HT1080 (cell line): ENCODE measurements at places on chromosomes 2 and 18.
A peak's percentile ranks its signal among the peaks of the same experiment; 100 is the strongest.

- no peak for DNase-seq
These were observed 127.4 kb downstream of the CACNB4 start for GRCh38 chr2:151971301-151972051.

DNA sequence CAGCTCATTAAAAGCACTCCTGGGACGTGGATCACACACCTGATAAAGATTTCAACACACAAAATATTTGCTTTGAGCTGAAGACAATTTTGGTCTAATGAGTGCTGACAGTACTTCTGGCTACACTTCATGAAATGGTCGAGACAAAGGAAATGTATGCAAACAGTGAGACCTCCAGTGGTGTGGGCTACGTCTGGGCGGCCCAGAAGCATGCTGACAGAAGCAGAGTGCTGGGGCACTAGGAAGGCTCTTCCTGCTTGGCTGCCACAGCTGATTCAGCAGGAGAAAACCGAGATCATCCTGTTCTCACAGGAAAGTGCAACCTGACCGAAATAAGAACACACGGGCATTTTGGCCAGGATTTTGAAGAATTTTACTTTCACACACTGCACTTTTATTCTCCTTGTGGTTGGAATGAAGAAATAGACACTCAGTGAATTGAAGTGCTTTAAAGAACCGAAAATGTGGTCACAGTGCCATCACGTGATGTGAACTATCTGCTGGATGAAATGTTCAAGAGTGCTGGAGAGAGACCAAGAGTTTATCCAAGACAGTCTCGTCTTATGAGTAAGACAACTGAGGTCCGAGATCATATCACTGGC is 149.5 kb downstream of the CCBE1 start:
- DNase-seq: peak; percentile 73

DNA sequence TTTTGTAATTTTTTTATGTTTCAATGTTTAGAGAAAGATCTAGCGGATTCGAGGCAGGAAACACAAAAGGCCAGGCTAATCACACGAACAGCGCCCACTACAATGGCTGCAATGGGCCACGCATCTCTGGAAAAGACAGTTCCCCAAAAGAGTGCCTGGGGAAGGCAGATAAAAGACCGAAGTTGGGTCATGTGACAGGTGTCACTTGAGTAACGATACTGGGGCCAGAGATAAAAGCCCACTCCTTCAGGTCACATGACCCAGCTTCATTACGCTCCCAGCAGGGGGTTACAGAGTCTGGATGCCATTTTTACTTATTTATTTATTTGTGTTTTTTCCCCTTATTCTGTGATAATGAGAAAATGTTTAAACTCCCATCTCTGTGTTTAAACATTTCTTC is 95.4 kb downstream of the CDK15 start:
- DNase-seq: no peak

DNA sequence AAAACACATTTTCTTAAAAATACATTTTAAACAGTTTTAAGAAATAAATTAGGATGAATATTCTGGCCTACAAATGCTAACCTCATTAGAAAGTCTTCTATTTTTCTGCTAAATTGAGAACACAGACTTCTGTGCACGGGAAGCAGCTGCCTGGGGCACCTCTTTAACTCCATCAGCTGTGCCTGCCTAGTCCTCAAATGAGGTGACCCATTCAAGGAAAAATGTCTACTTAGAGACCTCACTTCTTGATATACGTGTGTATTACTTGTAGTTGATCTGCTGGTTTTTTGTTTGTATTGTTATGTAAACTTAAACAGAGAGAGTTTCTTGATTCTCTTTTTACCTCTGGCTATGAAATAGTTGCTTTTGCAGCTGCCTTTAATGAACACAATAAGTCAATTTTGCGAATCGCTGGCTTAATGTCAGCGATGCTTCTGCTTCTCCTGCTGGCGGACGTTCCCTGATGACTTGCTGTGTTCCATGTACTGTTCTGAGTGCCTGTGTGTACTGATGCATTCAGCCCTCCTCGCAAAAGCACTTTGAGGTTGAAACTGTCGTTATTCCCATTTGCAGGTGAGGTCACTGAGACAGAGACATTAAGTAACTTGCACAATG is 88.7 kb upstream of the TXNDC2 start:
- no peak for DNase-seq

DNA sequence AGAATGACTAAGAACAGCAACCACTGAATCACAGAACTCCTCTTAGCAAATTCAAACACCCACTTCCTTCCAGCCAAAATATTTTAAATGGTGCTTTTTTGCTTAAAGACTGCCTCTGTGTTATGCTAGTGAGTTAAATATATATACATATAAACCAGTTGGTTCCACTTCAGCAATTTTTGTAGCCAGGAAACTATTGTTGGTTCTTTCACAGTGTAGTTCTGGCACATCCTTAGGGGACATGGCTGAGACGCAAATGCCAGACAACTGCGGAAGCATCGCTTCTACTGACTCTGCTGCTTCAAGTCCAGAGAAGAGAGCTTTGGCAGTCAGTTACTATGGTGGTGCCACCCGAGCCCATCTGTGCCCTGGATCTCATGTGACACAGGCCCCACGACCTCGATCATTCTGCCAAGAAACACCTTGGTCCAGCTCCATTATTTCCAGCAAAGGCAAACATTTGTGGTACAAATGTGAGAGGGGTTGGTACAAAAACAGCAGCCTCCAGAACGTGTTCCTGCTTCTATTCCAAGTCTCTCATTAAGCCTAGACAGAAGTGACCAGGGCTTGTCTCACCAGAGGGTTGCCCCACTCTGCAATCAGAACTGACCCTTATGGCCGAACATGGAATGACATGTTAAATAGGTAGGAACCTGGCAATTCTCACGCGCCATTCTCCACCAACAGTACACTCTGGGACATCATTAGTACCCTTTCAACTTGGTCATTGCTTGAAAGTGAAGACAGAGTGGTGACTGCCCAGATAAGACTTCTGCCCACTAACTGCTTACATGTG is 117.8 kb upstream of the NRP2 start:
- DNase-seq: no peak

- DNase-seq: peak; percentile 31
These were observed 112.1 kb upstream of the FHL2 start for GRCh38 chr2:105510761-105511528.

- no peak for DNase-seq
These were observed 131.0 kb downstream of the TCF4 start for GRCh38 chr18:55457028-55457427.

DNA sequence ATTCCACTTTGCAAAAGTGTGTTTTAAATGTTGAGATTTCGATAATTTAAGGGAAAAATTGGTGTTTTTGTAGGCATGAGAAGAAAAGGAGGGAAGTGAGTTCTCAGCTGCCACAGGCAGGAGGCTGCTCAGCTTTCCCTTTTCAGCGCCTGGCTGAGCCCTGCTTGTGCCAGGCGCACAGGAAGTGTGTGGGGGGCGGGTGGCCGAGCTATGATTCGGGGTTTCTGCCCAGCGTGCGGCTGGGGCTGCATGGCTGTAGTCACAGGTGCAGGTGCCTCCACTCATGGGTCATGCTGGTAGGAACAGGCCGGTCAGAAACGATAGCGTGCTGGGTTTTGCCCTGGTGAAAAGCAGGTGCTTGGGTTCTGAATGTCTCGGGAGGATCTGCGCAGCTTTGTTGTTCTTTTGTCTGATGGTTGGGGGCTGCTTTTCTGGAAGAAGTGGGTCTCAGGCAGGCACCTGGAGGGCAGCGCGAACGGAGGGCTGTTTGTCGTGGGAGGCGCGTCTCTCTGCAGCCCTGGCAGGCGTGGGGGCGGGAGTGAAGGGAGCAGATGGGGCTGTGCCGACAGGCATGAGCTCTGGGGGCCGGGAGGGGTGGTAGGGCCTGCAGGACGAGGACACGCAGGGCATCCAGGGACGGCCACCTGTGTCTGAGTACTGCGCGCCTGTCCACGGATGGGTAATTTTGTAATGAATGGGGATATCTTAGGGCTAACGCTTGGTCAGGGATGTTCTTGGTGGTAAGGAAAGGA is 2.1 kb downstream of the KCNG2 start:
- no peak for DNase-seq

GRCh38 chr2:196291873-196292800 is 120.8 kb upstream of the STK17B start:
- peak; percentile 33 for DNase-seq

DNA sequence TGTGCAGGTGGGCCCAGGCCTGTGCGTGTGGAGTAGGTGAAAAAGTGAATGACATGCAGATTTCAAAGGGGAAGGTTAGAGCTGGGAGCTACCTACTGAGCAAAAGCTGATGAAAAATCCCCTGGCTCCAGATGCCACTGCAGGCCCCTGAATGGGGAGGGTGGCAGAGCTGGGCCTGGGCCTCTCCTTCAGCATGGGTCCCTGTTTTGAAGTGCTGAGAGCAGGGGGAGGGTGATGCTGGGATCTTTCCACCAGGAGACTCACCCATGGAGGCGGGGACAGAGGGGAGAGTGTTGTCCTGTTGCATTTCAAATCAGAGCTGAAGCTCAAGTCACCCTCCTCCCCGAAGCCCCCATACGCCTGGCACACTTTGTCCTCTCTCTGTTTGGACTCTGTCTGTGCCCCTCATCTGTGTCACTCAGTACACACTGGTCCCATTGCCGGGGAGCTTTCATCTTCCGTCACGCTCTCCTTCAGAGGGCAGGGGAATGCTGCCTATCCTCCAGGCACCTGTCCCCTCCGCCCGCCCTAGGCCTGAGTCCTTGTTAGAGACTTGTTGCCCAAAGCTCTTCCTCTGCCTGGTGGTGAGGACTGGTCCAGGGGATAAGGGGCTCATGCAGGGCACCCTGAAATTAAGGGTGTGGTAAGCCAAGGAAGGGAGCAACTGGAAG is 206.6 kb downstream of the HAUS1 start:
- DNase-seq: no peak

DNA sequence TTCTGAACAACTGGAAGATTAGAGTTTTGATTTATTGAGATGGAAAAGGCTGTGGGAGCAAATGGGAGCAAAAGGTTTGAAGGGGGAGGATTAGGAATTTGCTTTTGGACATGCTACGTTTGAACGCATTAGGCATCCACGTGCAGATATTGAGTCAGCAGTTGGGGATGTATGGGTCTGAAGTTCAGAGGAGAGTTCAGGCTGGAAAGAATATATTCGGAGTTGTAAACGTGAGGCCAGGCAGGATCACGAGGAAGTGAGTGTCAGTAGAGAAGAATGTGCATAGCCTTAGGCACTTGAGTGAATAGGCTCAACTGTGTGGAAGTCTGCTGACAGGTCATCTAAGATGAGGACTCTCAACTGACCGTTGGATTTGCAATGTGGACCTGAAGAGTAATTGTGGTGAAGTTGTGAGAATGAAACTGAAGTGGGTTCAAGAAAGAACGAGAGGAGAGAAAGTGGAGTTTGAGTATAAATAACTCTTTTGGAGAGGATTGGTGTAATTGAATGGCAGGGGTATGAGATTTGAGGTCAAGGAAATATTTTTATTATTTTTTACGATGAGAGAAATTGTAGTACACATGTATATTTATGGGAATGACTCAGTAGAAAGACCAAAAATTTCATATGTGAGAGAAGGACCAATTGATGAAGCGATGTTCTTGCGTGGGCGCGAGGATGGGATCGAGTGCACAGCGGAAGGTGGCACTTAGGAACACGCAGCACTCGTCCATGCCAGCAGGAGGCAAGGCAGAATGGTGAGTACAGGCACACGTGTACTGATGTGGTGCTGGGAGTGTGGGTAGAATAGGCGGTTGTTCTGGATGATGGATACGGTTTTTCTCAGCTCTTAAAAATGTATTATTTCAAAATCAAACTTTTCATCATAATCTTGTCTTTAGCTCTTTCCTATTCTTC is 40.5 kb upstream of the POLE4 start:
- peak; percentile 85 for DNase-seq

GRCh38 chr2:217656316-217656715 is 346.5 kb downstream of the TNS1 start:
- DNase-seq: no peak

DNA sequence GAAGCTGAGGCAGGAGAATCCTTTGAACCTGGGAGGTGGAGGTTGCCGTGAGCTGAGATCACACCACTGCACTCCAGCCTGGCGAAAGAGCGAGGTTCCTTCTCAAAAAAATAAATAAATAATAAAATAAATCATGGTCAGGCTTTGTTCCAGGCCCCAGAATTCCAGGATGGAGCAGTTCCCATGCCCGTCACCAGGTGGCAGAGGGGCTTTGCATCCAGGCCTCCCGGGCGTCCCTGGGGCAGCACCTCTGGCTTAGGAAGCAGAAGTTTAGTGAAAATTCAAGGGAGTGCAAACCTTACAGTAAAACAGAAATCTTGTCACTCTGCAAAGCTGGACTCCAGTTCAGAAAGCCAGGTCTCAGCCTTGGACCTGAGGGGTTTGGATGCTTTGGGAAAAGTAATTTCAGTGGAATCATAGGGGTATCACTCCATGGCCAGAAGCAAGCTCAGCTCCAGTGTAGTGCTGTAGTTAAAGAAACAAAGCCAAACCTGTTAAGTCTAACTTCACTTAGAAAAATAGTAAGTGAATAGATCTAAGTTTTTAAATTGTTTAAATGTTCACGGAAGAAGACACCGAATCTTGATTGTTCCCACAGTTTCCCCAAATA is 512.7 kb downstream of the CMPK2 start:
- DNase-seq: peak; percentile 47

DNA sequence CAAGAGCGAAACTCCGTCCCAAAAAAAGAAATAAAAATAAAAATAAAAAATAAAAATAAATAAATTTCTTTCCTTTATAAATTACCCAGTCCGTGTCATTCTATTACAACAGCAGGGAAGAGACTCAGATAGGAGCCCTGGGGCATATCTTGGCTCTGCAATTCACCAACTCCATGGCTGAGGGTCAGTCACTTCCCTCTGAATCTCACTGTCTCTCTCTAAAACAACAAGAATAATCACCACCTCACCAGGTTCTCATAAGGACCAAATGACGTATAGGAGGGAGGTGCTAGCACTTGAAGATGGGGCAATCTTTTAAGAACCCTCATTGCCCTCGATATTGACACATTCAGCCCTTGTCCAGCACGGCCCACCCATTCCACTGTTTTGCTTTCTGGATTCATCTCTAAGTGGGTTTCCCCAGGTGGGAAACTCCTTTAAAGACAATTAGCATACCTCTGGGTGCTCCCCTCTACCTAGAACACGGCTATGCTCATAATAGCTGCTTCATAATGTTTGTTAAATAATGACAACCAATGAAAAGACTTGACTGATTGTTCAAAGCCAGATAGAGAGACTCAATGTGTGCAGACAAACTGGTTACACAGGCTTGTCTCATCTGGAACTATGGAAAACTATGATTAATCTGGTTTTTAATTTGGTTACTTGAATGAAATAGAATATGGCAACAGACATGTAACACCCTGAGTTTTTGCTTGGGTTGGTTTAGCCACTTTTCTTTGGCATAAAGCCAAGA is 15.1 kb downstream of the MYCN start:
- DNase-seq: no peak

- no peak for DNase-seq
These were observed 58.8 kb upstream of the LYPD6 start for GRCh38 chr2:149271575-149271974.

DNA sequence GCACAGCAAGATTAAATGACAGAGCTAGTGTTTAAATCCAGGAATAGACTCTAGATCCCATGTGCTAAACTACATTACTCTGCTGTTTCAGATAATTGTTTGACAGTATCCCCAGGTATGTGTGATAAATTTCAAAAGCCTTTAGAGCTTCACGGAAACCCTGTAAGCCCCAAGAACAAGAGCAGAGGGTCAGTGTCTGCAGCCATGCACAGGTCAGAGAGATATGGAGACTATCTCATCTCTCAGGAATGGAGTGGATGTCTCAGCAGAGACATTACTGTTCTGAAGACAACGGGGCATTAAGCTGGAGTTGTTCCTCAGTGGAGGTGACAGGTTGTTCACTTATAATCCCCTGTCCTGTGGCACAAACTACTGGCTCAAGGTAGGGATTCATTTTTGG is 139.1 kb upstream of the FOSL2 start:
- DNase-seq: no peak
